RWPE2 (cell line): ENCODE measurements at places on chromosomes 4 and X.

DNA sequence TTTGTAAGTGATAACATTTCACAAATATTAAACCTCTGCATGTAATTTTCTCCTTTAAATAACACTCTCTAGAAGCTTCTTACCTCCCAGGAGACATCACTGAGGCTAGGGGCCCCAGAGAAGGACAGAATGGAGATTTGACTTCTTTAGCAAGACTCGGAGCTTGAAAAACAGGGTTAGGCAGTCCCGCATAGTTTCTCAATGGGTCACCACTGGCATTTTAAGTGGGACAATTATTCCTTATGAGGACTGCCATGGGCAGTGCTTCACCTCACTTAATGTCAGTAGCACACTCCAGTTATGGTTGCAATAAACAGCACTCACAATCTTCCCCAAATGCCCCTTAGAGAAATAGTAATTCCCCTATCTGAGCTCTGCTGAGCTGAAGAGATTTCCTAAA lies 66.7 kb upstream of the NOCT start:
- no peak for DNase-seq

DNA sequence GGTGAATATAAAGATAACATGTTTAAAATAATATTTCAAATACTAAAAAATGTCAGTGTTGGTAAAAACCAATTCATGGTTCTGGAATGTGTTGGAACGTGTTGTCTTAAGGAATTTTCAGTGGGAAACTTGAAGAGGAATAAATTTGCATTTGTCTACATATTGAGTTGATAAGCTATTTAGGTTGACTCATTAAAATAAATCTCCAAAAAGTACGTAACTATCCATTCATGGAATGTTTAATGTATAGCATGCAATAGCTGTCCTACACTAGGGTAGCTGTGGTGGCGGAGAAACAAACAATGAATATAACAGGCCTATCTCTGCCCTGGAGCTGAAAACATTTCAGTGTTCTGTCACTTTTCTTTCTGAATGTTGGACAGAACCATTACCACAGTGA lies 20.3 kb downstream of the SHISA3 start:
- no peak for DNase-seq

GRCh38 chrX:13923845-13924244 lies 105.8 kb downstream of the GEMIN8 start:
- DNase-seq, result no peak

DNA sequence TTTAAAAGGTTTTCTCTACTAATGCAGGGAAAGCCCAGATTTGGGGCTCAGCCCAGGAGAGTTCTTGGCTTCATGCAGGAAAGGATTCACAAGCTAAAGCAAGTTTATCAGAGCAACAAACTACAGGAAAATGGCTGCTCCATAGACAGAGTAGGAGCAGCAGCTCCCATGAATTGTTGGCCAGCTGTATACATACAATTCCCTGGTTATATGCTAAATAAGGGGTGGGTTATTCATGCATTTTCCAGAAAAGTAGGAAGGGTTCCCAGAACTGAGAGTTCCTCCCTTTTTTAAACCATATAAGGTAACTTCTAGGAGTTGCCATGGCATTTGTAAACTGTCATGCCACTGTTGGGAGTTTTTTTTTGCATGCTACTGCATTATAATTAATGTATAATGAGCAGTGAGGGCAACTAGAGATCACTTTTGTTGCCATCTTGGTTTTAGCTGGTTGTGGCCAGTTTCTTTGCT lies 2.6 kb downstream of the C4orf33 start:
- no peak for DNase-seq

GRCh38 chr4:17664755-17665154 lies 50.3 kb downstream of the MED28 start:
- DNase-seq, result no peak

GRCh38 chrX:8867406-8867805 lies 66.2 kb upstream of the FAM9A start:
- no peak for DNase-seq

- no peak for DNase-seq
Measured at GRCh38 chr4:124334119-124334518, 378.4 kb downstream of the ANKRD50 start.

DNA sequence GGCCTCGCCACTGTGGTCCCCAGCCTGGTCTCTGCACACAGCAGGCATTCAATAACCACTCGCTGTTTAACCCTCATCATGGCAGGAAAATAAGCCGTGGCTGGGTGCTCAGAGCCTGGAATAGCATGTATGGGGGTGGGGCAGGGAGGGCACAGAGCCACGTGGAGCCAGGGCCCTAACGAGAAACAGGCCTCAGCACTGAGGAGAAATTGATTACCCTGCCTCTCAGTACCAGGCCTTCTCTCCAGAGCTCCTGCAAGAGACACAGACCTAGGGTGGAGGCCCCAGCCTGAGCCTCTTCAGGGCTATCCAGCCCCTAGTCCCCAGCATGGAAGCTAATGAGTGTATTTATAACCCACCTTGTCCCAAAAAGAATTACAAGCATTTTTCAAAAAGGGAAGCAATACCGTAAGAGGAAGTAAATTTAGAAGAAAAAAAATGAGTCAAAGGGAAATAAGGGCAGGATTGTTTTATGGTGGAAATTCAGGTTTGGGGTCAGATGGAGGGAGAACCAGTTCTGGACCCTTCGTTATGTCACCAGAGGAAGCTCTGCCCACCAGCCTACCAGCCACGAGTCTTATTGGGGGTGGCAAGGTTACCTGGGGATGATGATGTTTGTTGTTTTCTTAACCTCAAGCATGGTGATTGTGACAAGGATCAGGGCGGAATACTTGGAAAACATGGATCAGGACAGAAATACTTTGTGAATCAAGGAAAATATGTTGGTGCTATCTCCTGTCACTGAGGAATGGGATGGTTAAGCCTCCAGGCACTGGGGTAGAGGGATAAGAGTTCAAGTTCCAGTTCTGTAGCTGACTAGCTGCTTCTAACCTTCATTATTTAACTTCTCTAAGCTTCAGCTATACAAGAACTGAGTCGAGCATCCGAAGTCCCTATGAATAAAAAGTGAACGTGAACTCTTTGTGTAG lies 101.9 kb upstream of the RBPJ start:
- no peak for DNase-seq

GRCh38 chrX:7192871-7193270 lies 44.9 kb upstream of the PUDP start:
- no peak for DNase-seq

- no peak for DNase-seq
Measured at GRCh38 chr4:170080496-170080895, 9.3 kb downstream of the AADAT start.
